Adipose tissue (tissue), 3 donors: ENCODE measurements at places on chromosomes 2 and 18. TPM values are rescaled to one million over a fixed set of nuclear protein-coding genes. Genes with fewer than 3 reads are reported as not detected.

Gene CRYBA2
- polyA plus RNA-seq, result 12.9 TPM

Gene FOSL2
- polyA plus RNA-seq, result 113 TPM

Gene UGT1A9
- not detected for polyA plus RNA-seq

Gene SLC4A5
- 0.32 TPM for polyA plus RNA-seq

Gene ANKRD30B
- 0.06 TPM for polyA plus RNA-seq

Gene TUBB8B
- 0.26 TPM for polyA plus RNA-seq
